ENCODE measurements at places on chromosomes 5 and 9.
A peak's percentile ranks its signal among the peaks of the same experiment; 100 is the strongest.

DNA sequence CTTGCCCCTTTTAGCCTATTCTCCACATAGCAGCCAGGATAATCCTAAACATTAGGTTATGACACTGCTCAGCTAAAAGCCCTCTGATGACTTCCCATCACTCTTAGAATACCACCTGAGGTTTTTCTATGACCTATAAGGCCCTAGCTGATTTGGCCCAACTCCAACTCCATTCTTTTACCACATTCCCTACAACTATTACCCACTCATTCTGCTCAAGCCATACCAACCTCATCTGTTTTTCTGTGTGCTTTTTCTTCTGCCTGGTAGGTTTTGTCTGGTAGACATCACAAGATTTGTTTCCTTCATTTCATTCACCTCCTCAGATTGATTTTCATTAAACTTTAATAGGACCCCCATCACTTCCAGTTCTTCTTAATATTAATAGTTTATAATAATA lies 12.5 kb upstream of the FCHO2 start:
- DNase-seq = no peak

DNA sequence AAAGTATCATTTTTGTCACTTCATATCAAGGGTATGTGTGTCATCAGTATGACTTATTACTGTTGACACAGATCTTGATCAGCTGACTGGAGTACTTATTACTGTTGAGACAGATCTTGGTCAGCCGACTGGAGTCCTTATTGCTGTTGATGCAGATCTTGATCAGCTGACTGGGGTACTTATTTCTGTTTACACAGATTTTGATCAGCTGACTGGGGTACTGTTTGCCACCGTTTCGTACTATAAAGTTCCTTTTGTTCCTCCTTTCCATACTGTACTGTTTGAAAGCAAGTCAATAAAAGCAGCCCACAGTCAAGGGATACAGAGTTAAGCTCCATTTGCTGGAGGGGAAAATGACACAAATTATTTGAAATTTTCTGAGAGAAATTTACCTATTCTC lies 347.3 kb downstream of the CDH12 start:
- no peak for DNase-seq

GRCh38 chr9:93033531-93033930 lies 25.0 kb upstream of the SUSD3 start:
- no peak for DNase-seq

DNA sequence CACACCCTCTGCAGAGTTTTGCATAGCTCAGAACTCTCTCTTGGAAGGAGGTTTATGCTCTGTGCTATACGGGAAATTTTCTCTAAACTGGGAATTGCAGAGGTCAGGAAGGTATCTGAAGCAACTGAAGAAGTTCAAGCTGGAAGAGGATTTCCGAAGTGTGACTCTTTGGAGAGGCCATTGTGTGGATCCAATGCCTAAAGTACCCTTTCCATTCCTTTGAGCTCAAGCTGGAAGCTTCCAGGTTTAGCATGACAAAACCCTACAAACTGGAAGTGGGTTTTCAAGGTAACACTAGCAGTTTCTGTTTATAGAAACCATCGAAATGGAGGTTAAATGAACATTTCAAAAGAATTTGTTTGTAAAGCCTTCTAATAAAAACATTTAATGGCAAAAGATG lies 187.1 kb downstream of the CFAP90 start:
- DNase-seq = no peak

- DNase-seq = peak; percentile 93
These were observed at the start of gene LPCAT1 for GRCh38 chr5:1523793-1524480. LPCAT1 (minus strand) TSS chr5:1523960; CDS start chr5:1523844, 116 bp downstream.

DNA sequence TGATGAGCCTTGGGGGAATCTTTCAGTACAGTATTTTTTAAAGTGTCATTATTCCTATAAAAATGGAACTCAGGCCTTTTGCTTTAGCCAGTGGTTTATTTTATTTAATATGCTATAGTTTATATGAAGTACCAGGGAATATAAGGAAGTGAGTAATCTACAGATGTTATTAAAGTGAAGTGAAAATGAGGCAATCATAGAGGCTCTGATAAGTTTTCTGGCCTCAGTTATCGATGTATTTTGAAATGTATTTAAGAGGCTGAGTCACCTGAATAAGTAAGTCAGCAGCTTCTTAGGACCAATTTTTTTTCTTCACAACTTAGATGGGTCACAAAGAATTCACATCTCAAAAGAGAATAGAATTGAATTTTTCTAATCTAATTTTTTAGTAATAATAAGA lies 829.0 kb downstream of the DNAH5 start:
- DNase-seq = no peak

DNA sequence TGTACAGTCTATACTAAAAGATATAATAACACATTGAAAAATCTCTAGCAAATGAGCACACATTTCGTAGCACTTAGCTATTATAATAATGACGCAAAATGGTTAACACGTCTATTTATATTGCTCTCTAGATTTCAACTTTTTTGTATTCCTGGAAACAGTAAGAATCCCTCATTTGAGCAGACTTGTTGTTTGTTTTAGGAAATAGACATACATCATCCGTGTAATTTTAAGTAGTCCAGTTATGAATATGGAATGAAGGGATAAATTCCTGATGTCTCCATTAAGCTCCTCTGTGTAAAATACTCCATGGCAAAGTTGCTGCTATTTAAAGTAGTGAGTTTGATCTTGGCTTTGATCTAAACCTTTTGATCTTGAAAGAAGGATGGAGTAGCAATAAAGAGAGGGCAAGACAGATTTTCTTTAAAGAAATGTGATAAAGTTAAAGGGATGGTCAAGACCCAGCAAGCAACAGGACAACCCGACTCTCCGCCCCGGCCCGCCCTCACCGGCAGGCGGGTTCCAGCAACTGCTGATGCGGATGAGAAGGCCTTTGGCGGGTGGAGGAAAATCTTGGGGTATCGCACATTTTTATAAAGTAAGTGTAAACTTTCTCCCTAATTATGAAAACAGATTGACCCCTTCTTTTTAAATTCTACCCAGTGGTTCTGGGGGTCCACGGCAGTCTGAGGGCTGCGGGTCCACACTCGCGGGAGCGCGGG lies 277.4 kb downstream of the AOPEP start:
- peak; percentile 58 for DNase-seq

- DNase-seq = no peak
These were observed 159.2 kb upstream of the CCDC152 start for GRCh38 chr5:42597318-42597937.

DNA sequence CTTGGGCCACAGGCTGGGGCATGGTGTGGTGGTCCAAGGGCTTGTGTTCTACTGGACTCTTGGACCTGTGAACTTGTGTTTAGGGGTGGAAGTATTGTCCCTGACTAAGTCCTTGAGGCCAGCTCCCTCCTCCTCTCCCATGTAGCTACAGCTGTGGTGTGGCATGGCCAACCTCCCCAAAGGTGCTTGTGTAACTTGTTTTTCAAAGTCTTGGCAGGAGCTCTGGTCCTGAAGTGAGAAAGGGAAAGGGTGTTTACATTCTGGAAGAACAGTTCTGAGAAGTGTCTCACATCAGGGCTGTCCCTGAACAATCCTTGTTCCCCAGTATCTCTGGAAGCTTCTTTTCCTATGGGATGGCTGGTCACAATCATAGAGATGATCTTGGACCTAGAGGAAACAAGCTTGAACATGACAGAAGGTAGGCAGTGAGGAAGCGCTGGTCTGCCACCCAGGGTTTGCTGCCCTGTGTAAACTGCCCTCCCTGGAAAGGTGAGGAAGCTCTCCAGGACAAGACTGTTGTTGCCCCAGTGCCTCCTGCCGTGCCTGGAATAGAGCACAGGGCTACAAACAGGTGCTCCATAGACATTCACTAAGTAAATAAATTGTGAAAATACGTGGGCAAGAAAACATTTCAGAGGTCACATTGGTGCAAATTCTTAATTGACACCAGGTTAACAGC lies 64.6 kb upstream of the KLF9 start:
- DNase-seq = no peak

- no peak for DNase-seq
These were observed 1236.0 kb downstream of the MAT2B start for GRCh38 chr5:164741376-164741775.

GRCh38 chr9:83154087-83154736 lies 91.3 kb upstream of the RASEF start:
- no peak for DNase-seq

DNA sequence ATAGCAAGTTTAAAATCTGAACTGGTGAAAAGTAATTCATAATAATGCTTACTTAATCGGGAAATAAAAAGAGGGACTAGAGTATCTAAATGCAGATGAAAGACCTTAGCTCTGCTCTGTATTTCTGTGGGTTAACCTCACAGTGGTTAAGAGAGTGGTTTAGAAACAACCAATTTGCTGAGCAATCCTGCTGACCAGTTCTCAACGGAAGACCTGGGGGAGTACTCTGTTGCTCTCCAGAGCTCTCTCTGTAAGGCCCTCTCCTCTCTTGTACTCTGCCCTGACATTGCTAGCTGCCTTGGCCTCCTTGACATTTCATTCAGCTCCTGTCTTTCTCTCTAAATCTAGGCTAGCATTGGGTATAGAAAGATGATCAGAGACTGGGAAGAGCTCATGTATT lies 1186.6 kb upstream of the SEMA6A start:
- no peak for DNase-seq

DNA sequence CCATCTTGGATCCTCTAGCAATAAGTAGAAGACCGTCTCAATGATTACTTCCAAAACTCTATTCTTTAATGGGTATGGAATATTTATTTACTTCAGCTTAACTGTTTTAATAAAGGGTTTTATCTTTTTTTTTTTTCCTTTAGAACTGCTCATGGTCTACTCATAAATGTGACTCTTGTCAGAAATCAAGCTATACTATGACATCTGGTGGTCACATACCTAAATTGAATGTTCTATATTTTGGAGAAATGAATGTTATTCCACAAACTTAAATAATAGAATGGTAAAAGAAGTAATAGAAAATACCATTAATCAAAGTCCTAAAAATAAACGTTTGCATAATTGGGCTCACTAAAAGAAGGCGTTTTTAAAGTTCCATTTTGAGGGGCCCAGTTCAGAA lies 131.2 kb upstream of the PLCXD3 start:
- no peak for DNase-seq

DNA sequence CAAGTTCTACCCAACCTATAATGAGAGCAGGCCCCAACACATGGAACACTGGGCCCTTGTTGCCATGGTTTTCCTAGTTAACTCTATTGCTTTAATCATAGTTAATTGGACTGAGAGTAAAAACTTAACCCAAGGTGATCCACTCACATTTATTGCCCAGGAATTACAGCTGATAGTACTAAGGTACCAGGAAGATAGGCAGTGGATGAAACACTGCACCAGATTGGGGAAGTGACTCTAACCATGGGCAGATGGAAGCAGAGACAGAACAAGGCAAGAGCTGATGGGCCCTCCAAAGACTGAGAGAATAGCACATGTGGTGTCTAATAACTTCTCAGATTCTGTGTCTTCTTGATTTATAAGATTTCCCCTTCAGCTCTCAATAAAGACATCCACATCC lies 145.7 kb upstream of the TRIM32 start:
- DNase-seq = no peak

DNA sequence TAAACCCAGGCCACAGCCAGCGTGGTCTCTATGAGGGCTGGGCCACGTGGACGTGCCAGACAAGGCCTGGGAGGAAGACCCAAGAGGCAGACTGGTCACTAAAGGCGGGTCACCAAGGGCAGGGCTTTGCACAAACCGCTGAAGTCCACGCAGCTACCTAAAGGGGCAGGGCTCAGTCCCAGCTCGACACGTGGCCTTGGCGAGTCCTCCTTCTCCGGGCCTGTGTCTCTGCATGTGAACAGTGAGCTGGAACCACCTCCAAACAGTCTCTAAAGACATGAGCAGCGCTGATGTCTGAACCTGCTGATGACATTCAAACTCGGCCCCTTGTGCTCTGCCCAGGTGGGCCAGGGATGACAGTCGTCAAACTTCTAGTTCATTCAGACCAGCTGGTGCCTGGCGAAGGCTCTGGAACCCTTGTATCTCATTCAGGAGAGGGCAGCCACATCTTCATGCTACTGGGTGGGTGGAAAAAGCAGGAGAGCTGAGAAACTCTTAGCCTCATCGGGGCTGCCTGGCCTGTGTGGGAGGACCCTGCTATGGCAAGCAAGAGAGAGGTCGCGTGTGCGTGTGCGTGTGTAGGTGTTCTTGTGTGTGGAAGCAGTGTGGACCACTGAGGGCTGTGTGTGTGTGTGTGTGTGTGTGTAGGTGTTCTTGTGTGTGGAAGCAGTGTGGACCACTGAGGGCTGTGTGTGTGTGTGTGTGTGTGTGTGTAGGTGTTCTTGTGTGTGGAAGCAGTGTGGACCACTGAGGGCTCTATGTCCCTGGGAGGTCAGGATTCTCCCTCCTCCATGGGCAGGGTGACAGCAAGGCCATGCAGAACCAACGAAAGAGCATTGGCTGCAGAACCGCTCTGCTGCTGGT lies 14.1 kb upstream of the SLC25A51 start:
- DNase-seq = no peak

DNA sequence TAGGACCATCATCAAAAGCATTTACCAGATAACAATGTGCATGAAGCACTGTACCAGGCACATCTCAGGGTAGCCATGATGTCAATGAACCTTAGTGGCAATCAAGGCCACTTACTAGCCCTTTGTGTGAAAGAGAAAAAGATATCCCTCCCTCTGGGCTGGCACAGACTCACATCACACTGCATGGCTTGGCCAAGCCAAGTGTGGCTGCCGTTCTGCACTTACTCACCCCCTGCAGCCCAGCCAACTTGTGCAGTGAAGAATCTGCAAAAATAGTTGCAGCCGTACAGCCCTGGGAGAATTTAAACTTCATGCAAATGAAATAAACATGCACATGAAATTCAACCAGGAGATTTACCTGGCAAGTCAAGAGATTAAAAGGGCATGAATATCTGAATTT lies 333.5 kb downstream of the DEPDC1B start:
- no peak for DNase-seq

- no peak for DNase-seq
These were observed 311.5 kb downstream of the EFNA5 start for GRCh38 chr5:107359033-107359915.

DNA sequence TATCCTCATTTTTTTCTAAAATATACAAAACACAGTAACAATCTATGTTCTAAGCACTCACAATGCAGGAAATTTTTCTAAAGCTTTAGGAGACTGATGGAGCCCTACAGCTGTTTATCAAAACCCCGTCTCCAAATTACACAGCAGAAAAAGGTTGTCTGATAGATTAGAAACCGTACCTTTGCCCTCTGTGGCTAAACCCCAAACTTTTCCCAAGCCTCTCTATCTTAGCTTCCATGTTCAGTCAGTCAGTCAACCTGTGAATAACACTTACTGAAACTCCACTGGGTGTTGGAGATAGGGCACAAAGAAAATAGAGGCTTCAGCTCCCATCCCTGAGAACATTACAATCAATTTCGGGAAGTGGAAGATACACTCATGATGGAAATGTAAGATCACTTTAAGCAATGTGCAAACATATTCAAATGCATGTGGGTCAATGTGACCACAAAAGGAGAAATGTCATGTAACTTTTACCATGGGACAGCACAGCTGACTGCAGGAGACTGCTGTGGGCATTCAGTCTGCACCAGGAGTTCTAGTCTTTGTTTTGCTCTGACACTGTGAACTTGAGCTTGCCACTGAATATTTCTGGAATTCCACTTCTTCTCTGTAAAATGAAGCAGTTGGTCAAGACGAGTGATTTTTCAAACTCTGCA lies 279.5 kb upstream of the PIK3R1 start:
- DNase-seq = no peak
